Stimulated activated CD8-positive, alpha-beta memory T cell treated with anti-CD3 and anti-CD28 coated beads, Interleukin-4, amount 100 ng/mL, for 1 hour (primary cell): ENCODE measurements at places on chromosomes 13 and 19.

DNA sequence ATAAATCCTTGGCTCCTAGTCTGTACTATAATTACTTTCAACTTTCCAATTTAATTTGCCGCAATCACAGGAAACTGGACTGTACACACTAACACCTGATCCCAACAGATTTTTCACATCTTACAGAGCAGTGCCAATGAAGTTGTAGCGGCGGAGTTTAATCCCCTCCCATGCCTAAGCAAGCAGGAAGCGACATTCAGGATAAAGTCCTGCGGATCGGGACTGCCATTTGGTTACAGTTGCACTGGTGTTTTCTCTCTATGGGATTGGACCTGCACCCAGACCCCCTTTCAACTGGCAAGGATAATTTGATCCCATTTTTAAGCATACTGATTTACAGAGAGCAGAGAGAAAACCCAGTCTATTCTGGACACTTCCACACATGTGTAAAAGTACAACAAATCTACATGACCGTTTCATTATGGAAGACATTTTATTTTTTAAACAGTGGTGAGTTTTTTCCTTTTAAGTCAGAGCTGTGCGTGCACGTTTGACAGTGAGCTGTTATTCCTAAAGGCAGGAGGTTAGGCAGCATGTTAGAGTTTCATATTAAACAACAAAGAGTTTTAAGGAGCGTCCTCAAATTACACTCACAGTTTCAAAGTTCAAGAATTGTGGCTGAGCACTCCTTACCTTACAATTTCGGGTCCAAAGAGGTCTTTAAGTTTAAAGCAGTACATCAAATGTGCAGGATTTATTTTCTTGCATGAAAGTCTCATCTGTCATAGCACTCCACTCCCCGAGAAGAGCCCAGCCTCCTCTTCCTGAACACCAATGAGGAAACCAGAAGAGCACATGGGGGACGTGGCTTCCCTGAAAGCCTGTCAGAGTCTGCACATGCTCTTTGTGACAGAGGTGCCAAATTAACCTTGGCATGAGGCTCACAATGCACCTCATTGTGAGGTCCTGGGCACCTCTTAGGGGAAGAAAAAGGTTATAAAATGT is 141.6 kb upstream of the RFC3 start:
- DNase-seq: no peak

DNA sequence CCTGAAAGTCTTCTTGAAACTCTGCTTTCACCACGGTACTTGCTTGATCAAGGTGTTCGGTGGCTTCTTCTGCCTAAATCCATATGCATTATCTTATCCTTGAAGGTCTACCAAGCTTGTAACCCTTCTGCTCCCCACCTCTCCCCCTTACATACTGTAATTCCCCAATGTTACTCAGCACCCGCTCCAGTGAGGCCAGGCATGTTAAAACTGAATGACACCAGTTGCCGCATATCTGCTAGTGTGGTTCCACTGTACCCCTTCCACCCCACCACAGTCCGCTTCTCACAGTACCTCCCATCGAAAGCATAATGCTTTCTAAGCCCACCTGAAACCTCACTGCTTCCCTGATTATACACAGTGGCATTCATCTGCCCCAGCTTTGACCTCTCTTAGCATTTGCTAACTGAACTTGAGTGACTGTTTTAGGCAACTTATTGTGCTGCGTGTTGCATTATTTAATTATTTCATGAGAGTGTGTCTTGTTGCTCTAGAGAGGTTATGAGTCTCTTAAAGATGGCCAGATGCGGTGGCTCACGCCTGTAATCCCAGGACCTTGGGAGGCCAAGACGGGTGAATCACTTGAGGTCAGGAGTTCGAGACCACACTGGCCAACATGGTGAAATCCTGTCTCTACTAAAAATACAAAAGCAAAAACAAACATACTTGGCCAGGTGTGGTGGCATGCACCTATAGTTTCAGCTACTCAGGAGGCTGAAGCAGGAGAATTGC is 87.6 kb upstream of the MBNL2 start:
- DNase-seq: no peak

GRCh38 chr13:29817604-29818378 is 32.6 kb downstream of the UBL3 start:
- DNase-seq: no peak

GRCh38 chr19:47006496-47006895 is 13.1 kb upstream of the NPAS1 start:
- no peak for DNase-seq

DNA sequence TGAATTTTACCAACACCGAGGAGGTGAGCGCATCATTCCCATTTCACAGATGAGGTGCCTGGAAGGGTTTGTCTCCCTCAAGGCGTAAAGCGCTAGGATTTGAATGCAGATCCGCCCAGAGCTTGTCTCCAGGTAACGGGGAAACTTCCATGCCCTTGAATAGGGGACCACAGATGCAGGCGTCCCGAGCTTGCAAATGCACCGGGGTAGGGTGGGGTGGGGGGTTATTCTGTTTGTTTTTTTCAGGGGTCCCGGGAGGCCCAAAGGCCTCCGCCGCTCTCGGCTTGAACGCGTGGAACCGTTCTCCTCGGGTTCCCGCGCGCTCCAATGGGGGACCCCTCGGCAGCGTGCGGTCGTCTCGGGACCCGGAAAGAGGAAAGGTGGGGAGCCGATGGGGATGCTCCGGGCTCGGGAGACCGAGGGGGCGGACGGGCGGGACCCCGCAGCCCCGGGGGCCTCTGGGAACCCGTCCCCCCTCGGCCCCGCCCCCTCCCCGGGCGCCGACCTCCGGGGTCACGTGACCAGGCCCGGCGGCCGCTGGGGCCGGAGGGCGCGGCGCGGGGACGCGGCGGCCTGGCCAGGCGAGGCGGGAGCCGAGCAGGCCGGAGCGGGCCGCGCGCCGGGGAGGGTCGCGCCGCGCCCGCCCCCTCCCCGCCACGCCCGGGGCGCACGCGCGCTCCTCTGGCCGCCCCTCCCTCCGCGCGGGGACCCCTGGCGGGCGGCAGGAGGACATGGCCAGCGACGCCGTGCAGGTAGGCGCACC is at the start of gene PKN1:
PKN1 (plus strand) TSS at position 516 of the 763 bp plus-strand sequence; CDS start at position 732, 216 bp downstream.
- DNase-seq: no peak

DNA sequence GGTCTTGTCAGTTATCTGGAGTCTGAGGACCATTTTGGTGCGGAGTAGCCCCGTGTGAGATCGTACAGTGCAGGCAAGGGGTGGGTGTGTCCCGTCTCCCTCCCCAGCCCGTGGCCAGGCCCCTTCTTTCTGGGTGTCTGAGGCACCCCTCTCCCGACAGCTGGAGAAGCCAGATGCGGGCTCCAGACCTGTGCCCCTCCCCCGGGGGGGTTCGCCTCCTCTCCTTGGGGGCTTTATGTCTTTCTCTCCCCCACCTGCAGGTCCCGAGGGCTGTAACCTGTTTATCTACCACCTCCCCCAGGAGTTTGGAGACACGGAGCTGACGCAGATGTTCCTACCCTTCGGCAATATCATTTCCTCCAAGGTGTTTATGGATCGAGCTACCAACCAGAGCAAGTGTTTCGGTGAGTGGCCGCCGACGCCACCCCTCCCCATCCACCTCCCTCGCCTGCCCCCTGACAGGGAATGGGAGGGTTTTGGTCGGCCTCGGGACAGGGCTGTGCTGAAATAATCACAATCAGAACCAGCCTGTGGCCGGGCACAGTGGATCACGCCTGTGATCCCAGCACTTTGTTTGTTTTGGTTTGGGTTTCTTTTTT is 65.6 kb downstream of the CELF5 start:
- no peak for DNase-seq

GRCh38 chr19:28397306-28397705 is 815.6 kb downstream of the UQCRFS1 start:
- no peak for DNase-seq

DNA sequence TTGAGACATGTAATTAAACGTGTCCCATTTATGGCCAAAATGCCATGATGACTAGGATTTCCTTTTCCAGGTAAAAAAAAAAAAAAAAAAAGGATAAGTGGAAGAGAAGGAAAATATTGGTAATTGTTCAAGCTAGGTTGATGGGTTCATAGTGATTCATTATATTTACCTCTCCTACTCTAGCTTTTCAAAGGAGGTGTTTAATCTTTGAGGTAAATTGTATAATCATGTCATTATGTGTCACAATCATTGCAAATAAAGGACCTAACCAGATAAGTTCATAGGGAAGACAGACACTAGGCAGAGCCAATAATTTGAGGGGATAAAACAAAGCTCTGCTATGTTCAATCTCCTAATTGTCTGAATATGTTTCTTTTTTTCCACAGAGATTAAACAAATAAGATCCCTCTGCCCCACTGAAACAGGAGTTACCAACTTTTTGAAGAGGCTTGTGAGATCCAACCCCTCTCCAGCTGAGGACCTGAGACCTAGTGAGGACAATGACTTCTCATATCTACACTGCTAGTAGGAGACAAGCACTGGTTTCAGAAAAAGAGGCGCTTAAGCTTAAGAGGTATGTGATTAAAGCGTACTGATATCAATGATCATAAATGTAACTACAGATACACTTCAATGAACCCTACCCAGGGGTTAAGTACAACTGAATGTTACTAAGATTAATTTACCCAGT is 61.4 kb downstream of the USP12 start:
- DNase-seq: no peak

GRCh38 chr13:79724348-79725103 is 243.6 kb downstream of the NDFIP2 start:
- no peak for DNase-seq

- DNase-seq: no peak
Measured at GRCh38 chr13:87302931-87303330, 368.2 kb upstream of the SLITRK5 start.

DNA sequence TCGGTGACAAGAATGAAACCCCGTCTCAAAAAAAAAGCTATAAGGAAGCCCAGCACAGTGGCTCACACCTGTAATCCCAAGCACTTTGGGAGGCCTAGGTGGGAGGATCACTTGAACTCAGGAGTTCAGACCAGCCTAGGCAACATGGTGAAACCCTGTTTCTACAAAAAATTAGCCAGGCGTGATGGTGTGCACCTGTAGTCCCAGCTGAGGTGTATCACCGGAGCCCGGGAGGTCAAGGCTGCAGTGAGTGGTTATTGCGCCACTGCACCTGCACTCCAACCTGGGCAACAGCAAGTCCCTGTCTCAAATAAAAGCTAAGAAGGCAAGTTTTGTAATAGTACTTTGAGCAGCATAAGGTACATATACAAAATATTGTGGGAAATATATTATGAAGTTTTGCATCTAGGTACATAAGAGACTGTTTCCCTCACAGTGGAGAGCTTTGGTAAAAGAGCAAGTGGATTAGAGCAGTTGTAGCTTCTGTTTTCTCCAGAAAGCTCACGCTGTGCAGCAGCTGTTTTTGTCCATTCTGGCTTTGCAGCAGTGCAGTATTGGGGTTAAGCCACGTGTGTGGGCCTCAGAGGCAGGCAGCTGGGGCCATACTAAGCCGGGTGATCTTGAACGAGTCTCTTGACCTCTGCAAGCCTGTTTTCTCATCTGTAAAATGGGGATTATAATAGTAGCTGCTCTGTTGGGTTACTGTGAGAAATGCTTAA is 35.4 kb downstream of the ARHGAP35 start:
- DNase-seq: no peak

- DNase-seq: no peak
Measured at GRCh38 chr13:40096357-40096901, 441.0 kb downstream of the COG6 start.

DNA sequence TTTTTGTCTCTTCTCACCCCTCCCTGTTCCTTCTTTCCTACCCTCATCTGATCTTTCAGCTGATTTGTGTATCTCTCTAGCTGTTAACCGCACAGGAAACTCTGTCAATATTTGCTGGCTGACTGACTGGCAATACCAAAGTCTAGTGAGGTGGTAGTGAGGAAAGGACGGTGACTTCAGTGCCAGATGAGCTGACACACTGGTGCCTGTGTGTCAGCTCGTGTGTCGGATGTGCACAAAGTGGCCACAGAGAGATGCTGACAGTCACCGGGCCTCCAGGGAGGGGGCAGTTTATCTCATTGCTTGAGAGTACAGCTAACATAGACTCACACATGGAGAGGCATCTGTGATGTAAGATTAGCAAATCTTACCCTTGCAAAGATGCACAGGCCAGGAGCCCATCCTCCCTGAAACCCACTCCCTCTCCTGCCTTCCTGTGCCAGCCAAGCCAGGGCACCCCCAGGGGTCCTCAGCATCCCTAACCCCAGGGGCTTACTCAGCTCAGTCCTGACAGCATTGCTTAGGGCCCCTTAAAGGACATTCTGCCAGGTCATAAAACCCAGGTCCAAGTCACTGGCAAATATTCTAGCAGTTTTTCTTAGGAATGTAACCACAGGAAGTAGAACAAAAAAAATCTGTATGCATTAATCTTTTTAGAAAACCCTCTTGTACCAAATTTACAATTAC is 80.2 kb downstream of the SHISA2 start:
- DNase-seq: no peak

- no peak for DNase-seq
Measured at GRCh38 chr19:1853295-1854038, 5.2 kb upstream of the REXO1 start.

DNA sequence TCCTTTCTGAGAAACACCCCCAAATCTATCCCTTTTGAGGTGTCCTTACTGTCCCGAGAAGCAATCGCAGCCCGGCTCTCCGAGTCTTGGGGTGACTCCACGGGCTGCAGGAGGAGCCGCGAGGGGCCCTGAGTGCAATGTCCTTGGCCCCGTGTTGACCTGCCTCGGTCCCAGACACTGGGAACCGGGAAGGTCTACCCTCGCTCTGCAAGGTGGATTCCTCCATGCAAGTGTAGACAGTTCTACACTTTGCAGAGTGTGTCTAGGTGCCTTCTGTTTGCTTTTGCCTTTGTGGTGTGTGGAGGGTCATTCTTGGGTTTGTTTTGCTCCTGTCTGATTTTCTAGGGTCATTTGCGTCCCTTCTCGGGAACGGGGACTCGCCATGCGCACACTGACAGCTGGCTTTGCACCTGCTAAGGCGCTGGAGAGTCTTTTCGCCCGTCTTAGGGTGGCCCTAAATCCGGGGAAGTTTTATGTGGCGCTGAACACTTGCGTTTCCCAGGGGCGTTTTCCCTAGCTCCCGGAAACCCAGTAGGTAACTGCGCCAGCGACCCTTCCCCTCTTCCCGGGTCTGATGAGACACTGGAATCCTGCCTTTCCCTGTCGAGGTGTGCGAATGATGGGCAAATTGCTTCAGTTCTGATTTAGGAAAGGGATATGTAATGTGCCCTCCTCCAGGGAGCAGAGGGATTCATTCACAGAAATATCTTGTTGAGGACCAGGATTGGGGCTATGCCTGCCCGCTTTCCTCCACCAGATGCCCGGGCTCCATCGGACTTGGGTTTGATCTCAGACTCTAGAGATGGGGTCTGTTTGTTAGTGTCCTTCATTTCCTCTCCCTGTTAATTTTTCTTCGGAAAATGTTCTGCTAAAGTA is 755 bp downstream of the SERTM1 start:
- no peak for DNase-seq

- DNase-seq: no peak
Measured at GRCh38 chr13:110400786-110401533, 93.9 kb downstream of the COL4A2 start.

- DNase-seq: no peak
Measured at GRCh38 chr13:111922086-111922485, 144.9 kb upstream of the SOX1 start.

DNA sequence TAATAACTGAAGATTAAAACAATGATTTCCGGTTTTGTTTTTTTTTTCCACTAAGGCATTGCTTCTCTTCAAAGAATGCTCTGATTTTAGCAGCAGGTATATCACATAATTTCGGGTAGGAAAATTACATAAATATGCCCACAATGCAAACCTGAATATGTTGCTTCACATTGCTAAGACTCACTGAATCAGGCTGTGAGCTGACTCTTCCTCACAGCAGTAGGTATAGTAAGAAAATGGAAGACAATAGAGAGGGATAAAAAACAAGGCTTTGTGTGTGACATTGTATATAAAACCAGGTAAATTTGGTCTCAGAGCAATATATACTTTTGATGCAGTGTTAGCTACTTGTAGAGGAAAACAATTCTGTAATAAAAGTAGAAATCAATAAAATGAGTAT is 1355.0 kb downstream of the OLFM4 start:
- no peak for DNase-seq
